Stimulated activated CD4-positive, alpha-beta T cell treated with anti-CD3 and anti-CD28 coated beads, TNF-alpha, amount 100 ng/mL, for 24 hours (primary cell): ENCODE measurements at places on chromosomes 2 and 18.

DNA sequence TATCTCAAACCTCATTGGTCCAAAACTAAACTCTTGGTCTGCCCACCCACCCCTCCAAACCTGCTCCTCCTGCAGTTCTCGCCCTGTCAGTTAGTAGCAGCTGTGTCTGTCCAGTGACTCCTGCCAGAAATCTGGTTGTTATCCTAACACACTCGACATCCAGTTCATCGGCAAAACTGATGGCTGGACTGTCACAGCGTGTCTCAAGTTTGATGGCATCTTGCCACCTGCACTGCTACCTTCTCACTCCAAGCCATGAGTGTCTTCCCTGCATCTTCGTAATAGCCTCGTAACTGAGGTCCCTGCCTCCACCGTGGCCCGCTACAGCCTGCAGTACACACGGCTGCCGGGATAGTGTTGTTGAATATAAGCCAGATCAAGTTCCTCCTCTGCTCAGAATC lies 470.1 kb upstream of the RAB12 start:
- no peak for DNase-seq

- no peak for DNase-seq
Observed at GRCh38 chr2:190693533-190694232, 44.8 kb downstream of the NAB1 start.

GRCh38 chr2:120566331-120567035 lies 169.2 kb upstream of the GLI2 start:
- DNase-seq = no peak

DNA sequence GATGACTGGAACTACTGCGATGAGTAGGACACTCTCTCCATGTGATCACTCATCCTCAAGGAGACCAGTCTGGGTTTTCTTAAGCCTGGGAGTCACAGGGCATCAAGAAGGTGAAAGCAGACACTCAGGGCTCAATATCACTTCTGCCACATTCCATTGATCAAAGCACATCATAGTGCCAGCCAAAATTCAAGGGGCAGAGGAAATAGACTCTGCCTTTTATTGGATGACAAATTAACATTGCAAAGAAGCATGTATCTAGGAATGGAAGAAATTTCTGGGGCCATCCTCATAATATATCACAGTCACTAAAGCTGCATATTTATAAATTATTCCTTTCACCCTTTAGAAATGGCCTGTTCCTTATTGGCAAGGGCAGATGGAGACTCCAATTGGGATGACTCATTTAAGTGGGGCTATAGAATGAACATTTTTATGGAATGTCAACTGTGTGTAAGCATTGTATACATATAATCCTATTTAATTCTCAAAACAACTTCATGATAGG lies 114.8 kb upstream of the CDC42EP3 start:
- DNase-seq = no peak

DNA sequence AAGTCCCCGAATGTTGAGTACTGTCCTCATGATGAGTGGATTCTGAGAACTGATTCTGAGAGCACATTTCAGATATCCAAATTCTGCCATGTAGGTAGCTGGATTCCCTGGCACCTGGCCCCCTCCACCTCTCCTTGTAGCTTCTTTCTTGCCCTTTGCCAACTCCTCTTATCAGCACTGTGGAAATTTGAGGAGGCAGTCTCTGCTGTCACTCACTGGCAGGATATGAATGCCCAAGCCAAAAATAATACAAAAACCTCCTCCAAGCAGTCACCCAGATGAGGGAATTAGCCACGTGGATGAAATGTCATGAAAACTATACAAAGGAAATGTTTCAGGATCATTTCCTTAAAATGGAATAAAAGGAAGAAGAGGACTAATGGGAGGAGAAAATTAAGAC lies 276.8 kb downstream of the SETBP1 start:
- DNase-seq = no peak

- no peak for DNase-seq
Observed at GRCh38 chr2:86070868-86071267, 34.8 kb downstream of the POLR1A start.

- DNase-seq = no peak
Observed at GRCh38 chr2:152336854-152337510, 2.0 kb downstream of the FMNL2 start.

GRCh38 chr2:88187927-88188326 lies 17.8 kb downstream of the THNSL2 start:
- DNase-seq = no peak

DNA sequence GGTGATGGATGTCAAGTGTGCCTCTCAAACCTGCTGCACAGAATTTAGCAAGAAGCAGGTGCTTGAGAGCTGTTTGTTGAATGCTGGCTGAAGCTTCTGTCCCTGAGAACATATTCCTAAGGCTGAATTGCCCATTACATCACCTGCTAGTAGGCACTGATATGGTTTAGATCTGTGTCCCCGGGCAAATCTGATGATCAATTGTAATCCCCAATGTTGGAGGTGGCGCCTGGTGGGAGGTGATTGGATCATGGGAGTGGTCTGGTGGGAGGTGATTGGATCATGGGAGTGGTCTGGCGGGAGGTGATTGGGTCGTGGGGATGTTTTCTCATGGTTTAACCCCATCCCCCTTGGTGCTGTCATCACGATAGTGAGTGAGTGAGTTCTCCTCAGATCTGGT lies 128.0 kb downstream of the HRH4 start:
- no peak for DNase-seq

DNA sequence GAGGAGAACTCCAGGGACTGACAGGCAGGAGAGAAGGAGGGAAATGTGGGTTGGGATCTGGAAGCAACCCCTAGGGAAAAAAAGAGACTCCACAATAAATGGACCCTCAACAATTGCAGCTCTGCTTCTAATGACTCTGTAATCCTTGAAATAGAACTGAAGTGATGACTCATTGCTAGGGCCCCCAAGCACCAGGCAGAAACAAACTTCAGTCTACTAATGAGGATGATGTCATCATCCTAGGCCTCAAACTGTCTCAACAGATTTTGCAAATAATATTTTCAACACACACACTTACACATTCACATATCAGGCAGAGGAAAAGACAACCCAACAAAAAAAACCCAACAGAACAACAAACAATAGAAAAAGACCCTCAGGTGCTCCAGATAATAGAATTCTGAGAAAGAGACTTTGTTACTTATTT lies 143.3 kb downstream of the HDAC4 start:
- no peak for DNase-seq

DNA sequence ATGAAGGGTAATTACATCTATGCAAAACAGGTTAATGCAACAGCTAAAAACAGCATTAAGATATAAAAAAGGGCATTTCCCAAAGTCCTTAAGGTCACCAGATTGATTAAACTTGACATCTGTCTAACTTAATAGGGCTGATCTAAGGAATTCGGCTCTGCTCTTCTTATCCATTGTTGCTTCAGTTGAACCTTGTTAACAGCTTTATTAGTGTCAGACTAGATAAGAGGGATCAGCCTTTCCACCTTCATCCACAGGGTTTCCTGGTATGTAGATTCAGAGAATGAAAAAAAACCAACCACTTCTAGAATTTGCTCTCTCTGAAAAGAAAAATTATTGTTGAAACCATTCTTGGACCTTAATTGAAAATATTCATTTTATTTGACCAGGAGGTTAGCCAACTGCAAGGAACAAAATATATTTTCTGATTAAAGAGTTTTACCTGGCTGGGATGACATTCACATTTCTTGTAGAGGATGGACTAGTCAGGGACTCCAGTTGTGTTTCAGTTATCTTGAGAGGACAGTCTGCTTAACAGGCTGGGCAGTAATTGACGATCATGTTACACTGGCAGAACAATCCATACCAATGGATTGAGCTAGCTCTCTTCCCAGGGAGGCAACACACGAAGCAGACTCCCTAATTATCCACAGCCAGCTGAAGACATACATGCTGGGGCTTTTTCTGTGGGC lies 357.4 kb upstream of the ACVR2A start:
- no peak for DNase-seq

- no peak for DNase-seq
Observed at GRCh38 chr2:20561637-20562454, 89.1 kb downstream of the HS1BP3 start.
